Activated CD4-positive, alpha-beta T cell treated with anti-CD3 and anti-CD28 coated beads, Interleukin-2, amount 10 ng/mL, durations not matched to agents 24 days and 14 days (primary cell): ENCODE measurements at places on chromosomes 16 and 17.

DNA sequence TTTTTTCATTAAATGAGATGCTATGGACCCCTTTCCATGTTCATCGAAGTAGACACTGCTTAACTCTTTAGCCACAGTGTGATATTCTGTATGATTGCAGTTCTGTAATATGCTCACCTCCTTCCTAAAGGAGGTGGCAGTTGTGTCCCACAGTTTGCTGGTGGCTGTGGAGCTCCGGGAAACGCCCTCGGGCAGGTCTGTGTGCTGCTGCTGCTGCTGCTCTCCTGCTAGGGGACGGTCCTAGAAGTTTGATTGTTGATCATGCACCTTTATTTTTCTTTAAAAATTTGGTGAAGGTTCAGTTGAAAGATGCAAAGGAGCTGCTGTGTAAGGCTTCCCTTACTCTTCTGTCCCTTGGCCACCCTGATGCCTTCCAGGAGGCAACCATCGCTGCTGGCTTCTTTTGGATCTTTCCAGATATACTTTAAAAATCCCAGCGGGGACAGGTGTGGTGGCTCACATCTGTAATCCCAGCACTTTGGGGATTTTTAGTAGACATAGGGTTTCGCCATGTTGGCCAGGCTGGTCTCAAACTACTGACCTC, 8.4 kb upstream of the CLEC18A start:
- peak; percentile 51 for DNase-seq

- peak; percentile 72 for DNase-seq
Observed at GRCh38 chr16:53159781-53160436, 105.1 kb downstream of the CHD9 start.

DNA sequence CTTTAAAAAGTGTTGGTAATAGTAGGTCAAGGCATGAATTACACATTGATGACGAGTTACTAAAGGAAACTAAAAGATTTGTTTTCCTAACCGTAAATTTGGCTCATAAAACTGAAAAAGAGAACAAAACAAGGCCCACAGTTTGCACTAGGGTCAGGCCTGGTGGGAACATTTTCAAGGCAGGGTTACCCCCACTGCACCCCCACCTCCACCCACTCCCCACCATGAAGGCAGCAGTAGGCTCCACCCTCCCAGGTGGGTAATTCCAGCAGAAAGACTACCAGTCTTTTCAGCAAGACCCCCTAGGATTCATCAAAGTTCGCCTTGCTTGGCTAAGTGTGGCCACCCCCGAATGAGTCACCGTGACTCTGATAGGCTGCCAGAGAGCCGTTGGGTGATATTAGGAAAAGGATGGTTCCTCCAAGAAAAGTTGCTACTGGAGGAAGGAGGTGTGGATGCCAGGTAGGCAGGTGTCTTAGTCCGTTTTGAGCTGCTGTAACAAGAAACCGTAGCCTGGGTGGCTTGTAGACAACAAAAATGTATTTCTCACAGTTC, 8.6 kb downstream of the DNAAF1 start:
- no peak for DNase-seq

GRCh38 chr16:7101054-7101453, 231.6 kb upstream of the RBFOX1 start:
- no peak for DNase-seq

GRCh38 chr17:19495828-19496528, 37.7 kb upstream of the SLC47A1 start:
- no peak for DNase-seq

GRCh38 chr17:16989230-16989952, 17.5 kb upstream of the TNFRSF13B start:
- DNase-seq: peak; percentile 80

DNA sequence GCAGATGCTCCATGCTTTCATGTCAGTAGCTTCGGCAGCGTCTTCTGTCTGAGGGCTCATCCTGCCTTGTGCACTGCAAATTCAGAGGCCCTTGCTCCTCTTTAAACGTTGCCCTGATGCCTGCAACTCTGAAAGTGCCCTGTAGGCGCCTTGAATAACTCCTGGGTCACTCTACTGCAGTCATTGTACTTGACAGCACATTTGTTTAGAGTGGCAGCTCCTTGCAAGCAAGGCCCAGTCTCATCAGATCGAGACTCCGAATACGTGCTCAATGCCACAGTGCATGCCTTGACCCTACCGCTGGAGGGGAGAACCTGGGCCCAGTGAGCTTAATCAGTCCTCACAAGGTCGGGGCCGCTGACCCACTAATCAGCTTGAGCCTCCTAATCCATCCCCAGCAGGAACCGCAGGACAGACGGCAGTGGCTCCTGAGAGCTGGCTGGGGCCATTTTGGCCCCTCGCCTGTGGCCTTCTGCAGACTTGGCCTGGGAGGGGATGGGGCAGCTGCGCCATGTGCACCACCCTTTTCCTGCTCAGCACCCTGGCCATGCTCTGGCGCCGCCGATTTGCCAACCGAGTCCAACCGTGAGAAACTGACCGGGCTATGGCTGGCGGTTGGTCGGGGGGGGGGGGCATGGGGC, at the start of gene PRCD:
Gene PRCD, plus strand, starts transcription at position 414 of the 641 bp plus-strand sequence. Its CDS starts 98 bp downstream, at position 512.
- DNase-seq: no peak

- no peak for DNase-seq
Observed at GRCh38 chr17:36705283-36705795, 104.0 kb downstream of the MRM1 start.

DNA sequence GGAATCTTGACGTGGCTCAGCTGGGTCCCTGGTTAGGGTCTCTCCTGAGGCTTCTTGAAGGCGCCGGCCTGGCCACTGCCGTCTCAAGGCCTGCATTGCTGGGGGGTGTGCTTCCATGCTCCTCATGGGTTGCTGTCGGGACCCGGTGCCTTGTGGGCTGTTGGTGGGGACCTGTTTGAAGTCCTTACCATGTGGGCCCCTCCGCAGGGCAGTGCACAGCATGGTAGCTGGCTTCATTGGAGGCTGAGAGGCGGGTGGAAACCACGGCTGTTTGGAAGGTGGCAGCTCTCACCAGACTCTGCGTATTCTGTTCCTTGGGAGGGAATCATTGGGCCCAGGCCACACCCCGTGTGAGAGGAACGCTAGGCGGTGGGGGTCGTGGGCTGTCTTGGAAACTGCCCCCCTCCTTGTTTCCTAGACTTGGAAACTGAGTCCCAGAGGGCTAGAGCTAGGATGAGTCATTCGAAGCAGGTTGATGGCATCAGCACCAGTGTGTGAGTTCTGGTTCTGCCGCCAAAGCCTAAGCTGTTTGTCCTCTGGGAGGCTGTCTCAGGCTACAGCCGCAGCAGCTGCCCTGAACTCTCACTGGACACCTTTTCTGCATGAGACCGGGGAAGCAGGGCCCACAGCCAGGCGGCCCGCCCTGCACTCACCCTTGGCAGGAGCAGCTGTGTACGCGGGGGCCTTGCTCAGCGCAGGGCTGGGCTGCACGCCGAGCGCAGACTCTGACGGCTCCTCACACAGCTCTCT, 35.2 kb downstream of the ZNF750 start:
- DNase-seq: no peak

DNA sequence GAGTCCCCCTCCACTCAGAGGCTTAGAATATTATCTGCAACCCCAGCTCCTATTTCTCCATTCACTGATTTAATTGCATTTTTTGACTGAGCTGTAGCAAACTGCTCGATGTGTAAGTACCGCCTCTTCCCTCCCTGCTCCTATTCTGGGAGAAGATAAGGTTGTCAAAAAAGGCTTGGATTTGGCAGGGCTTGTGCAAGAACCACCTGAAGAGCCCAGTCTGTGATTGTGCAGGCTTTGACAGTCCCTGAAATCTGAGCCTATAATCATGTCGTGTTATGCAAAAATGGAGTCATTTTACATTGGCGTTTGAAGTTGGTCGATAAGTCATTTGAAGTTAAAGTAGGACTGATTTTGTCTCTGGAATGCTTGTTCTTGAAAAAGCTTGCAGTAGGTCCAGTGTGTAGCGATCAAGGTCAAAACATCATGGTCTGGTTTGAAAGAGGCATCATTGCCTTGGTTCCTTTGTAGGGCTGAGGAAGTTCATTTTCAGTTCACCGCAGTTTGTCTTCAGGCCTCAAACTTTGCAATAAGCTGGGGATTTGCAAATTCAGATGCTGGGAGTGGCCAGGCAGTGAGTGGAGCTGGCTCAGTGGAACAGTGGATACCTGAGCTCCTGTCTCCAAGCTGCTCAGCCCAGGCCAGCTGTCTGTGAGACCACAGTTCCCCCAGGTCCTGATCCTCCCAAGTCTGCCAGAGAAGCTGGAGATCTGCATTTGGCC, 68.8 kb downstream of the KATNIP start:
- no peak for DNase-seq

DNA sequence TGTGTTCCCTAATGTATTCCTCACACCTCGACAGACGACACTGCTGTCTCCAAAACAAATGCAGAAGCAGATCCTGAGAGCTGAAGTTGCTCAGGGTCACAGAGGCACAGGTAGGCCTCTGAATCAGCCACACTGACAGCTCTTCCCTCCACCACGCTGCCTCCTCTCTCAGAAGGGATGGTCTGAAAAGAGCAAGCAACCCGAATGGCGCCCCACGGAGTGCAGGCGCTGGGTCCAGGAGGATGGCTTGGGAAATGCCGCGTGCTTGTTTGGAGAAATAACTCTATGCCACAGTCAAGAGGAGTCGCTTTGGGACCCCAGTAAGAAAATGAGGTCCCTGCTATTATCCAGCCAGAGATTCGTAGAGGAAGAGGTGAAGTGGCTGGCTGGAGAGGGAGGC, 15.9 kb downstream of the CYB561 start:
- no peak for DNase-seq

DNA sequence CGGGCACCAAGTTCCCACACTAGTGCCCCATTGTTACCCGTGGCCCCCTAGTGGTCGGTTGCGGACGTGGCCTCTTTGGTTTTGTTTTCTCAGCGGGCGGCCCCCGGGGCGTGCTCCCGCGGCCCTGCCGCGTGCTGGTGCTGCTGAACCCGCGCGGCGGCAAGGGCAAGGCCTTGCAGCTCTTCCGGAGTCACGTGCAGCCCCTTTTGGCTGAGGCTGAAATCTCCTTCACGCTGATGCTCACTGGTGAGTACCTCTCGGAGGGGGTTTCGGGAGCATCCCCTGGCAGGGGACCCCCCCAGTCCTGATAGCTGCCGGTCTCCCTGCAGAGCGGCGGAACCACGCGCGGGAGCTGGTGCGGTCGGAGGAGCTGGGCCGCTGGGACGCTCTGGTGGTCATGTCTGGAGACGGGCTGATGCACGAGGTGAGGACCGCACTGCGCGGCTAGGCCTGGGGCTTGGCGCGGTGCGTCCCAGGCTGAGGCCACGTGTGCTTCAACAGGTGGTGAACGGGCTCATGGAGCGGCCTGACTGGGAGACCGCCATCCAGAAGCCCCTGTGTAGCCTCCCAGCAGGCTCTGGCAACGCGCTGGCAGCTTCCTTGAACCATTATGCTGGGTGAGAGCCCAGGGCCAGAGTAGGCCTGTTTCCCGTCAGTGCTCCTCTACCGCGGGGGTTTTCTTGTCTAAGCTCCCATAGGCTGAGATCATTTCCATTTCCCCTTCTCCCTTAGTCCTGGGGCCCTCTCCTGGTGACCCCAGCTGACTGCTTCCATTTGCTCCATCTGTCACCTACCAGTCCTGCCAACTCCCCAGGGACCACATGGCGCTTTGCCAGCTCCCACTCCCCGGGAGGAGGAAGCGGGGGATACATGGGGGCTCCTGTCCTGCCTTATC, 1.7 kb downstream of the SPHK1 start:
- peak; percentile 96 for DNase-seq

- DNase-seq: no peak
Observed at GRCh38 chr17:68892658-68893057, 62.5 kb downstream of the ABCA8 start.

DNA sequence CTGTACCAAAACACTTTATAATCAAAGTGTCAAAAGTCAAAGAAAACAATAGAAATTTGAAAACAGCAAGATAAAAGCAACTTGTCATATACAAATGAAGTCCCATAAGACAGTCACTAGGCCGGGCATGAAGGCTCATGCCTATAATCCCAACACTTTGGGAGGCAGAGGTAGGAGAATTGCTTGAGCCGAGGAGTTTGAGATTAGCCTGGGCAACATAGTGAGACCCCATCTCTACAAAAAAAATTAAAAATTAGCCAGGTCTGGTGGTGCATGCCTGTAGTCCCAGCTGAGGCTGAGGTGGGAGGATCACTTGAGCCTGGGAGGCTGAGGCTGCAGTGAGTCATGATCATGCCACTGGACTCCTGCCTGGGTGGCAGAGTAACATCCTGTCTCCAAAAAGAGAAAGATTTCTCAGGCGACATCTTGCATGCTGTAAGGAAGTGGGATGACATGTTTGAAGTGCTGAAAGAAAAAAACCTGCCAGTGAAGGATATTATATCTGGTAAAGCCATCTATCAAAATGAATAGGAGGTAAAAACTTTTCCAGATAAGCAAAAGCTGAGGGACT, 98.7 kb upstream of the NACA2 start:
- DNase-seq: no peak

- no peak for DNase-seq
Observed at GRCh38 chr16:53465606-53466280, 31.5 kb downstream of the RBL2 start.
